Activated CD4-positive, CD25-positive, alpha-beta regulatory T cell (primary cell): ENCODE measurements at places on chromosomes 12 and 14.

GRCh38 chr12:113006641-113007040, 28.3 kb downstream of the OAS2 start:
- no peak for DNase-seq

DNA sequence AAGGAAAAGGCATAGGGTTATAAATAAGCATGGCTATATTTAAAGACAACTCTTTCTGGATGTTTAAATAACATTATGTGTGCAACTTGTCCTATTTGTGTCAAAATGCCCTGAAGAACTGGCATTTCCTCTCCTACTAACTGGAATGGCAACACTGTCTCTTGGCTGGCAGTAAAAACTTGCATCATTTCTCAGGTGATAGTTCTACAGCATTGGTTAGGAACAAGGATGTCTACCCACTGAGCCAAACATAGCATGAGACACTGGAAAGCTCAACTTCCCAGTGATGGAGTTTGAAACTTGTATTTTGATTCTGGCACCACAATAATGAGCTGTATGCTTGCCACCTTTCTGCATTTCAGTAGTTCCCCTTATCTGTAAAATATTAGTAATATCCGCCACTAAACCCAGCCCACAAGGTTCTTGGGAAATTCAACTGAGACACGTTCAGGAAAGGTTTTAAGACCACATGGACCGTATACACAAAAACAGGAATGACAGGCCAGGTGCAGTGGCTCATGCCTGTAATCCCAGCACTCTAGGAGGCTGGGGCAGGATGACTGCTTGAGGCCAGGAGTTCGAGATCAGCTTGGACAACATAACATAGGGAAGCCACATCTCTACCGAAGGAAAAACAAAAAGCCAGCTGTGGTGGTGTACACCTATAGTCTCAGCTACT, 5.1 kb downstream of the SLC38A2 start:
- no peak for DNase-seq

- no peak for DNase-seq
These were observed 850 bp downstream of the SMOC1 start for GRCh38 chr14:69880044-69880487.

DNA sequence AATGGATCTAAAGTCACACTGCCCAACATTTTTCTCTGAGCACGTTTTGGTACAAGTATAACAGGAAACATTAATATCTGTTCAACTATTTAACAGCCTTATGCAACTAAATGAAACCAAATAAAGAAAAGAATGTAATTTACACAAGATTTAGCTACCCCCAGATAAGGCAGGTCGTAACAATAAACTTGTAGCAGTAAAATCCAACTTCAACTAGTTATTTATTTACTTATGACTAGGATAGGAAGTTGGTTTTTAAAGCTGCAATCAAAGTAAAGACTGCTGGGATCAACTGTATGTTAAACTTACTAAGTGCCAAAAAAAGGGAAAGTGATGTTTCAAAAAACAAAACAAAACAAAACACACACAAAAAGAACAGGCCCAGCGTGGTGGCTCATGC, 30.9 kb downstream of the FERMT2 start:
- DNase-seq: no peak

DNA sequence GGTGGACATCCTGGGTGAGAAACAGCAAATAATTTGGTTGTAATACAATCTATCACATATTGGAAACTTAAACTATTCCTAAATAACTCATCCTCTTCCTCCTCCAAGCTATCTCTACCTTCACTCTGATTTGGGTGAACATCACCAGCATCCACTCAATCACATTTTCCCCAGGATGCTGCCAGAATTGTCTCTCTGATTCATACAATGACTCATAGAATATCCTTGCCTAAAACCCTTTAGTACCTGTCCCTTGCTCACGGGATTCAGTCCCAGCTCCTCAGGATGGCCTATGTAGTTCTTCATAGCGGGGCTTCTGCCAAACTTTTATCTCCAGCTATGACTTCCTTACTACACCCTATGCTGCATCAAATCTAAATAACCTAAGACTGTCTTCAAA, 146.8 kb downstream of the EMP1 start:
- no peak for DNase-seq

- DNase-seq: no peak
These were observed 752.2 kb downstream of the FSCB start for GRCh38 chr14:43754838-43755237.

GRCh38 chr14:100605706-100606686, 18.8 kb upstream of the BEGAIN start:
- no peak for DNase-seq

DNA sequence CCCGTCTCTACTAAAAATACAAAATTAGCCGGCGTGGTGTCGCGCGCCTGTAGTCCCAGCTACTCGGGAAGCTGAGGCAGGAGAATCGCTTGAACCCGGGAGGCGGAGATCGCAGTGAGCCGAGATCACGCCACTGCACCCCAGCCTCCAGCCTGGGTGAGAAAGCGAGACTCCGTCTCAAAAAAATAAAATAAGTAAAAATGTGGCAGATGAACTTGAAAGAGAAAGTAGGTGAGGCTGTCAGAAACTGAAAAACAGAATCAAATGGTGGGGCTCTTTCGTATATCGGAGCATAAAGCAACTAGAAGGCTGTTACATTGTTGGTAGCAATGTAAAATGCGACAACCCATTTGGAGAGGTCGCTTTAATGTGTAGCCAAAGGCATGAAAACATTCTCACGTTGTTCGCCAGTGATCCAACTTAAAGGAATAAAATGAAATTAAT, 767 bp upstream of the CCNT1 start:
- DNase-seq: no peak

DNA sequence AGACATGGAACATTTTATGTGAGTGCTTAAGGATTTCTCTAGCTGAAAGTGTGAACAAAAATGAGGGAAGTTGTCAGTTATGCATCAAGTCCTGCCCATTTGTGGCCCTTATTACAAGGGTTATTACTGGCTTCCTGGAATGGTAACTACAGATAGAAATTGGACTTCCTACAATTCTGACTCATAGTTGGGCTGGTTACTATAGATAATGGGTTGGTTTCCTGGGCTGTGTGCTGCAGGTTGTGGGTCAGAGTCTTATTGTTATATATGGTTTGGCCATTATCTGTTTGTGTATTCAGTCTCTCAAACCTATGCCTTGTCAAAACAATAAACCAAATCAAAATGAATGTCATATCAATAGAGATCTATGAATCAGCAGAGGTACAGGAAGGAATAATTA, 313.7 kb downstream of the ADAMTS20 start:
- no peak for DNase-seq

- no peak for DNase-seq
These were observed 149.4 kb downstream of the SLC38A4 start for GRCh38 chr12:46676396-46676795.

DNA sequence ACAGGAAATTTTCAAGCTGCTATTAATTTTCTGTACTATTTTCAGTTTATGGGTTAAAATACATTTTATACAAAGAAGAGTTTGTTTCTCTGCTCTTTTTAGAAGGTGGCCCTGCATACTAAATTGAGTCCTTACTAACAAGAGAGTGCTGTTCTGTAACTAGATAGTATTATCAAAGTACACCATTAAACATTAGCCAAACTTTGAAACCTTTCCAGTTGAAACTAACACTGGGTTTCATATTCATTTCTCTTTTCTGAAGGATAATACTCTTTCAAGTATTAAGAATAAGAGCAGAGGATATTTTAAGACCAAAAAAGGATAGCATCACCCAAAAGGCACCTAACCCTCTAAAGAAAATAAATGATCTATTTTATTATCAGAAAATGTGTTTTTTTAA, 47.2 kb downstream of the PEBP1 start:
- DNase-seq: no peak

DNA sequence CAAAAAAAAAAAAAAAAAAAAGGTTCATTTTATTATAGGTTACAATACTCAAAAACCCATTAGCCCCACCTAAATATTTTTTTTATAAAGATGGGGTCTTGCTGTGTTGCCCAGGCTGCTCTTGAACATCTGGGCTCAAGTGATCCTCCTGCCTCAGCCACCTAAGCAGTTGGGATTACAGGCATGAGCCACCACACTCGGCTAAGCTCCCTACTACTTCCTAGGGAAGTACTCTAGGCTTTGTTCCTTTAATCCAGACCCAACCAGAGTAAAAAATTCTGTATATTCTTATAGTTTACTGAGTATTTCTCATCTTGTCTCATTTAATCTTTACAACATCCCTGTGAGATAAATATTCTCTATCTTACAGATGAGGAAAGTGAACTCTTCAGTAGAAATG, 50.7 kb downstream of the RBMS2 start:
- DNase-seq: no peak

GRCh38 chr12:97159377-97159776, 252.3 kb downstream of the NEDD1 start:
- no peak for DNase-seq

DNA sequence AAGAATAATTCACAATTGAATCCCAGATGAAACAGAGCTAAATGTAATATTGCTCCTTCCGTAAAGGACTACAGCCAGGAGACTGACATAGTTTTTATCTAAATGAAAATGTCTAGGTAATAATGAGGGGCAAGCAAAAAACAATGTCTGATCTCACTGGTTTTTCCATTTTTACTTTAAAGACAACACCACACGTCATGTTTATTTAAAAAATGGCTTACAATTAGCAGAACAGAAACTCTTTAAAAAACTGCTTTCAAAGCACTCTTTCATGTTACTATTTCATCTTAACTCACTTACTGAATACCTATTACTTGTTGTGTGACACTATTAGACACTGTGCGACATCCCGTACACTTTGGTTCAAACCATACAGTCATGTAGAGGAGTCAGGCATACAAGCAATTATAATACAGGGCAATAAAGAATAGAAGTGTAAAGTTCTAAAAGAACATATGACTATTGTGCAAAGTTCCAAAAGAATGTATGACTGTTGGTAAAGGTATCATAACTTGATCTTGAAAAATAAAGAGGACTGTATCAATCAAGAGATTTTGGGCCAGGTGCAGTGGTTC, 9.1 kb downstream of the BTBD7 start:
- no peak for DNase-seq

GRCh38 chr12:116404913-116405611, 127.6 kb upstream of the MED13L start:
- no peak for DNase-seq

- DNase-seq: no peak
These were observed 29.0 kb downstream of the NRDE2 start for GRCh38 chr14:90302529-90303303.

DNA sequence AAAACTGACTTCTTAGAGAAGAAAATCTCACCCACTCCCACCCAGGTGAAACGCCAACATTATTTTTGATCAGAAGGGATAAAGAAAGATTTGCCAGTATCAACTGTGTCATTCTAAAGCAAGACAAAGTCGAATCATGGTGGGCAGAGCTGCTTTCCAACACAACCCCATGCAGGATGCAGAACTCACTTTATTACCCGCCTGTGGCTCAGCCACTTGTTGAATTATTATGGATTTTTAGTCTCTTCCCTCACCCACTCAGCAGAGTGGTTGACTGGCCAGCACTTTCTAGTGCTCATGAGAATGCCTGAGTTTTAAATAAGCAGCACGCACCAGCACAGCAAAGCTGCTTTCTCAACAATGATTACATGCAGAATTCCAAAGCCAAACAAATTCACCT, 32.1 kb downstream of the CRACR2A start:
- no peak for DNase-seq

GRCh38 chr12:41942354-41942753, 202.3 kb downstream of the GXYLT1 start:
- DNase-seq: no peak

GRCh38 chr14:94971750-94972149, 185.6 kb downstream of the DICER1 start:
- DNase-seq: no peak

DNA sequence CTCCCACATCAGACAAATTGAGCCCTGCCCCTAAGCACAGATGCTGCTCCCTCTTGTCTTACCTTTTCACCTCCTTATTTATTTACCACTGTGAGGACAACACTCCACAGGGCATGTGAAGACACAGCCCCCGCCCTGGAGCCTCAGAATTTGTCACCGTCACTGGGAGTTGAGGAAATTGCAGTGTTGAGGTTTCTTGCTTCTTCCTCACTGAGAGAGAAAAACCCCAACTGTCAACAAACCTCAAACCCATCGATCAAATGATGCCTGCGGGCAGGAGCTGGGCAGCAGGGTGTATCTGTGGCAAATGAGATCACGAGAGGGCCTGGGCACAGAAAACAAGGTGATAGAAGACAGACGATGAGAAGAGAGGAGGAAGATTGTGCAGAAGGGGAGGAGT, 30.5 kb upstream of the PLEKHG3 start:
- no peak for DNase-seq

DNA sequence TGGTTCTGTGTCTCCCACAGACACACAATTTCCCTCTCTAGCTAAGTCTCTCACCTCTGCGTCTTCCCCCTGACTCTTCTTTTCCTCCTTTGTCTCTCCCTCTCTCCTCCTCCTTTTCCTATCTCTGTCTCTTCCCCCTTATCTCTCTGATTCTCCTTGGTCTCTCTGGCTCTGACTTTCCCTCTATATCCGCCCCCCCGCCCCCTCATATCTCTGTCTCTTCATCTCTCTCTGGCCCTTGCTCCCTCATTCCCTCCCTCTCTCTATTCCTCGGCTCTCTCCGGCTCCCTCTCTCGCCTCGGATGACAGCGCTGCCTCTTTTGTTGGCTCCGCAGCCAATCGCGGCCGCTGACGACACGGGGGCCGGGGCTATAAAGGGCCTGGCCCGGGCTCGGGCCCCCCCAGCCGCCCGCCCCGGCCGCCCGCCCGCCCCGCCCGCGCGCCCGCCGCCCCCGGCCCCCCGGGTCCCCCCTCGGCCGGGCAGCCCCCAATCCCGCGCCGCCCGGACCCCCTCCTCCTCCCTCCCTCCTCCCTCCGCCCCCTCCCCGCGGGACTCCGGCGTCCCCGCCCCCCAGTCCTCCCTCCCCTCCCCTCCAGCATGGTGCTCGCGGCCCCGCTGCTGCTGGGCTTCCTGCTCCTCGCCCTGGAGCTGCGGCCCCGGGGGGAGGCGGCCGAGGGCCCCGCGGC, at the start of gene GDF11:
Gene GDF11 (plus strand): TSS at position 404 of the 687 bp plus-strand sequence. CDS start 195 bp downstream, at position 599.
- peak; percentile 57 for DNase-seq

DNA sequence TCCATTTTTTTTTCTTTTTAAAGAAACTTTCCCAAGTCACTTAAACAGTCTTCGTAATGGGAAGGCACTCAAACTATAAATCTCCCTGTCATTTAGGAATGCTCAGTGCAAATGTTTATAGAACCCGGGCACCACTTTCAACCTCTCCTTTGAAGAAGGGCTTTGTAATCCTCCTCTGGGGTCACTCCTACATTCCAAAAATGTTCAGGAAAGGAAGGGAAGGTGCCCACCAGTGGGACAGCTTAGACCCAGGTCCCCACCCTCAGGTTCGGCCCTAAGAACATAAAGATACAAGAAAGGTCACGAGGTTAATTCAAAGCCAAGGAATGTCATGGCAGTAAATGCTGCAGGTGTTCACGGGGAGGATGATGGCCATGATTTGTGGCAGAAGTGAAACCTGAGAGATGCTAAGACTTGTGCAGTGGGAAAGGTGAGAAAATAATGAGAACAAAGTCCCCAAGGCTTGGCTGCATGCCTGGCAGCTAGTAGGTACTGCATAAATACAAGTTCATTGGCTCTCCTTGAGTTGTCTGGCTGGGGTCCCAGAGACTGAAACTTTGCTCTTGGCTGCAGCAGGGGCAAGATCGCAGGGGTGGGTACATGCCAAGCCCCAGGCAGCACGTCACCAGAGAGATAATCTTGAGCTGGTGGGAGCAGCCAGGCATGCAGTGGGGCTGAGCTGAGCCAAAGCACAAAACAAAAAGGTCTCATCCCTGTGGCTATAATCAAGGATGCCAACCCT, 21.1 kb downstream of the KRT18 start:
- DNase-seq: no peak

- DNase-seq: no peak
These were observed 38.9 kb upstream of the DICER1 start for GRCh38 chr14:95196268-95196667.
